ENCODE measurements at places on chromosomes 3 and 15.

- no peak for DNase-seq
Measured at GRCh38 chr15:74613953-74614743, 1.5 kb upstream of the CLK3 start.

- DNase-seq = no peak
Measured at GRCh38 chr15:70257573-70258248, 160.0 kb upstream of the TLE3 start.

DNA sequence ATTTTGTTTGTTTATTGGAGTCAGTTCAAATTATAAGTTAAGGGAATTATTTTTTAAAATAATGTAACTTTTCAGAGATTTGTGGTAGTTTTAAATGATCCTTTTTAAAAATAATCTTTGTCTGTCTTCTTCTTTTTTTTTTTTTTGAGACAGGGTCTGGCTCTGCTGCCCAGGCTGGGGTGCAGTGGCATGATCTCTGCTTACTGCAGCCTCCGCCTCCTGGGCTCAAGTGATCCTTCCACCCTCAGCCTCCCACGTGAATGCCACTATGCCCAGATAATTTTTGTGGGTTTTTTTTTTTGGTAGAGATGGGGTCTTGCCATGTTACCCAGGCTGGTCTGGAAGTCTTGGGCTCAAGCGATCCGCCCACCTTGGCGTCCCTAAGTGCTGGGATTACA, 12.6 kb downstream of the FNDC3B start:
- no peak for DNase-seq

DNA sequence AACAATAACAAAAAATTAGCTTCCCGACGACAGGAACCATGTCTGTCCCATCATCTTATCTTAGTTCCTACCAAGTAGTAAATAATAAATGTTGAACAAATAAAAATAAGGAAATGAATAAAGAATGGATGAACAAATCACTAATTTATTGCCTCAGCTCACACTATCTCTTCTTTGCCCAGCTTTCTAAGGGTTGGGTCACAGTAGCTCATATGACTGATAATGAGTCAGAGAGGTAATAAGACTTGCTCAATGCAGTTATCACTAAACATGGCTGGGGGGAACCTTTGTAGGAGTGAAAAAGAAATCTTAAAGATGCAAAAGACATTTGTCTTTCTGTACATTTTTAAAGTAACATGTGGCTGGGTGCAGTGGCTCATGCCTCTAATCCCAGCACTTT, 182.2 kb downstream of the WDR76 start:
- DNase-seq = no peak

DNA sequence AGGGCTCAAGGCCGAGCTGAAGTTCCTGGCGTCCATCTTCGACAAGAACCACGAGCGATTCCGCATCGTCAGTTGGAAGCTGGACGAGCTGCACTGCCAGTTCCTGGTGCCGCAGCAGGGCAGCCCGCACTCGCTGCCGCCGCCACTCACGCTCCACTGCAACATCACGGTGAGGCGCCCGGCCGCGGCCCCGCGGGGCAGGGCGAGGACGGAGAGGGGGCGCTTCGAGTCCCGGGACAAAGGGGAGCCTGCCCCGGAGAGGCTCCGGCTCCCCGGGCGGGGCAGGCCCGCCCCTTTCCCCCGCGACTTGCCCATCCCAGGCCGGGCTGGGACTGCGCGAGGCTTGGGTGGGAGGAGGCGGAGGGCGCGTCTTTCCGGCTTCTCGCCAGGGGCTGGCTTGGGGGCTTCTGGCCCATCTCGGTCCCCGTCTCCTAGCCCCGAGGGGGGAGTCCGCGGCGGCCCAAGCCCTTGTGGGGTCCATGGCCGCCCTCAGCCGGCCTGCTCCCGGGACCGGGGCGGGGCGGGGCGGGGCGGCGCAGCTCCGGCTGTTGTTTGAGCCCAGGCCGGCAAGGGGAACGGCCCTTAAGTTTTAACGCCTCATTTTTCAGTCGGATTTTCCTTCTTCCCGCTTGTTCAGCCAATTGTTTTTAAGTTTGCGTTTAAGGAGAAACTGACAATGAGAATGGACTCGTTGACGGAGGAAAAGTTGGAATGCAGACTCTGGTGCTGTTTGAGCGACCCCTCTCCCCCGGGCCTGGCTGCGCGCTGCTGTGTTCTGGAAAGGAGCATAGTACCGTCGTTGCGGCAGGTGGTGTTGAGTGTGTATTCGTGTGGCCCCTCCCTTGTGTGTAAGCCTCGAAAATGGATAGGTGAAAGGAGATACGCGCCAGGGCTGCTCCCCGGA, 683 bp downstream of the UBE2Q2 start:
- peak; percentile 41 for DNase-seq

DNA sequence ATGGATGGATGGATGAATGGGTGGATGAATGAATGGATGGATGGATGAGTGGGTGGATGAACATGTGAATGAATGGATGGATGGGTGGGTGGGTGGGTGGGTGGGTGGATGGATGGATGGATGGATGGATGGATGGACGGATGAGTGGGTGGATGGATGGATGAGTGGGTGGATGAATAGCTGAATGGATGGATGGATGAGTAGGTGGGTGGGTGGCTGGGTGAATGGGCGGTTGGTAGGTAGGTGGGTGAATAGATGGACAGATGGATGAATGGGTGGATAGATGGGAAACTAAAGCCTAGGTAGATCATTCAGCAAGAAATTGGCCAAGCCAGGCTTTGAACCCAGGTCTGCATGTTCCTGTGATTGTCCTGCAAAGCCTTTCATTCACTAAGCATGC, 155.6 kb downstream of the WNT5A start:
- DNase-seq = no peak

- DNase-seq = no peak
Measured at GRCh38 chr3:66390013-66390412, 110.8 kb downstream of the LRIG1 start.

- DNase-seq = no peak
Measured at GRCh38 chr15:67199881-67200763, 54.3 kb downstream of the AAGAB start.

GRCh38 chr3:141407047-141407446, 38.7 kb downstream of the ZBTB38 start:
- no peak for DNase-seq

DNA sequence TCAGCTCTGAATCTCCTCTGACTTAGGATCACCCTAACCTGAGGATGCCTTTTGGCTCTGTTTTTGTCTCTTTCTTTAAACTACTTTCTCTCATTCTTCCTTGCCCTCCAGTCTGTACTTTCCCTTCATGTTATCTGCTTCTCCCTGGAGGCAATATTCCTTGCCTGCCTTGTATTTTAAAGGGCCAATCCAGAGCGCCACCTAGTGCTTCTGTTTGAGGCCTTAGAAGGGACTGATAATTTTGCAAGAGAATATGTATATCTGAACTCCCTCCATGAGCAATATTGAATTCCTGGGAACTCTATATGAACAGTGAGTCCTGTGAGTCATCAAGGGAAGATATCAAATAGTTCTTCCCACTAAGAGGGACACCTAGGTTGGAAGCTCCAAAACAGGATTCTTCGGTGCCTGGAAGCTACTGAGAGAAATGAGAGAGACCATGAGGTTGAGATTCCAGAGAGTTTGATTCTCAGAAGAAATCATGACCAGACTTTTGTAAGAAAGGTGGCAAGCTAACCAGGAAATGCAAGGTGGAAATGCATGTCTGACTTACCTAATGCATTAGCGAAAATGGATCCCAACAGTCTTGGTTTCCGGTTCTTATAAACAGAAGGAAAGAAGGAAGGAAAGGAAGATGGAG, 203.8 kb upstream of the CD96 start:
- DNase-seq = peak; percentile 21

DNA sequence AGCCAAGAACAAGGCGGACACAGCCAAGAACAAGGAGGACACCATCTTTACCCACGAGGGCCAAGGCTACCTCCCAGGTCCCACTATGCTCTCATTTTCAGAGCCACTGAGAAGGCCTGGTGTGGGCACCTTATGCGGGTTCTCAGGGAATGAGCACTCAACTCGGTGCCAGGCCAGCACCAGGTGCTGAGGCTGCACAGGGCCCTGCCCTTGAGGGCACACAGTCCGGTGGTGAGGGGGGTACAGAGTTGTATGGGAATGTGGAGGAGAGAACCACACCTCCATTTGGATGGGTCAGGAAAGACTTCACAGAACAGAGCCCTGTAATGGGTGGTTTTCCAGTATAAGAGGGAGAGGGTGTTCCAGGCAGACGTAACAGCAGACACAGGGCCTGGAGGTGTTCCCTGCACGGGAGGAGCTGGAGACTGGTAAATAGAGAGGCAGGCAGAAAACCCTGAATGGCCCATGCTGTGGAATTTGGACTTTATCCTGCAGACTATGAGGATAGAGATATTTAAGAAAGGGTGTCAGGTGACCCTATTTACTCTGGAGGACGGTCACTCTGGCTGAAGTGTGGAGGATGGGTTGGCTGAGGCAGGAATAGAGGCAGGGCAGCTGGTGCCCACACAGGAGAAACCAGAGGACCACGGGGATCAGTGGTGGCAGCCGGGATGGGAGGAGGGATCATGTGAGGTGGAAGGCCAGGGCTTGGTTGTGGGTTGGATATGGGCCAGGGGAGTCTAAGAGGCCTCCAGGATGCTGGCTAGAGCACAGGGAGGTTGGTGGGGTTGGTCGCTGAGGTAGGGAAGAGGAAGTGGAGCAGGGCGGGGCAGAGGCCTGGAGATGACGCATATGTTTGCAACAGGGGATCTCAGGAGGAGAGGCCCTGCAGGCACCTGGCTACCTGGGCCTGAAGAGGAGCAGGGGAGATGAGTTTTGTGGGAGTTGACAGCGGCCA, 34.6 kb downstream of the CRABP1 start:
- DNase-seq = no peak

DNA sequence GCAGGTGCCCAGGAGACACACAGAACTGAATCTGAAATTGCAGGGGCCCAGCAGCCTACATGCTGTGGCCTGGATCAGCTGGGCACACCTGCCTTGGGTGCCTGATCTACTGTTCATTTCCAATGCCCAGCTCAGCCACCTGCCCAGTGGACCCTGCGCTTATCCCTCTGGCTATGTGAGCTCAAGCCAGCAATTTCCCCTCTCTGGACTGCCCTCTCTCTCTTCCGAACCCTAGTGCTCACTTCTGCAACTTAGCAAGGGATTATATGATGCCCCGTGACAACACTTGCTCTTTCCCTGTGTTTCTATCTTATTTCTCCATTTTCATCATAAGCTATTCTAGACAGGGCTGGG, 276.0 kb downstream of the UACA start:
- no peak for DNase-seq

GRCh38 chr15:70103880-70104626, 6.3 kb upstream of the TLE3 start:
- DNase-seq = peak; percentile 6

DNA sequence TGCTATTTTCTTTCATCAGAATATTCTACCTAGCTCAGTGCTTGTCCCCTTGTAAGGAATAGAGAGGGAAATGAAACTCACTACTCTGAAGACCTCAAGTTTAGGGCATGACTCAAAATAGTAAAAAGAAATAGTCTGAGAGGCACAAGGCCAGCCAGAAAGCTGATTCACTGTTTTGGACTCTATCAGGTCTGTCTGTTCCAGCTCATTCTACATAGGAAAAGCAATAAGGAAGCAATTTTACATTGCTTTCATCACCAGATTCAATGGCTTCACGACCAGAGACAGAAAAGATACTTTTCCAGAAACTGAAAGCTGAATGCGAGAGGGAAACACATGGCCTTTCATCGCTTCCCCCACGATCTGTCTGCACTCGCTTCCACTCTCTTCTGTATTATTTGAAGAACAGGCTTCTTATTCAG, 276.0 kb downstream of the GBE1 start:
- no peak for DNase-seq

DNA sequence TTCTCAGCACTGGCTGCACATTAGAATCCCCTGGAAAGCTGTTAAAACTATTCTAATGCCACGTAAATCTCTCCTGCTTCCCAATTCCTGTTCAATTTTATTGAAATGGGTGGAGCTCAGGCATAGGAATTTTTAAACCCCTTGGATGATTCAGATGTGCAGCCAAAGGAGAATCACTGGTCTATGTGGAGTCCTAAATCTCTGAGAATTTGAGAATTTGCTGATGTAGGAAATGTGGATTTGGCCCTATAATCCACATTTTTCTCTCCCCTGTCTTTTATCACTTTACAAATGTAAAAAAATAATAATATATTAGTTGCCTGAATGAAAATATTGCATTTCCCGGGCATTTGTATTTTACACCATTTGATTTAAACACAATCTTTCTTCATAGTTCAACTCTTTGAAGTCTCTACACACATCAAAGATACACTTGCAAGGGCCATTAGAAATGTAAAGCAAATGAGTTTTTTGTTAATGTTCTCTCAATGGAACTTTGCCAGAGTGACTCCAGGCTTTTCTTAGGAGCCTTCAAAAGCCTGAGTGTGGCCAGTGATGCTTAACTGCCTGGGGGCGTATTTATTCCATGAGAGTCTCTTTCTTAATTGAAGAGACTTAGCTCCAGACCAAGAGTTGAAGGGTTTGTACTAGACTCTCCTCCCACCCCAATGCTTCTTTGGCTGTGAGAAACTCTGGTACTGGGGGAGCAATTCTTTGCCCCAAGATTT, 48.8 kb upstream of the PTX3 start:
- DNase-seq = no peak

DNA sequence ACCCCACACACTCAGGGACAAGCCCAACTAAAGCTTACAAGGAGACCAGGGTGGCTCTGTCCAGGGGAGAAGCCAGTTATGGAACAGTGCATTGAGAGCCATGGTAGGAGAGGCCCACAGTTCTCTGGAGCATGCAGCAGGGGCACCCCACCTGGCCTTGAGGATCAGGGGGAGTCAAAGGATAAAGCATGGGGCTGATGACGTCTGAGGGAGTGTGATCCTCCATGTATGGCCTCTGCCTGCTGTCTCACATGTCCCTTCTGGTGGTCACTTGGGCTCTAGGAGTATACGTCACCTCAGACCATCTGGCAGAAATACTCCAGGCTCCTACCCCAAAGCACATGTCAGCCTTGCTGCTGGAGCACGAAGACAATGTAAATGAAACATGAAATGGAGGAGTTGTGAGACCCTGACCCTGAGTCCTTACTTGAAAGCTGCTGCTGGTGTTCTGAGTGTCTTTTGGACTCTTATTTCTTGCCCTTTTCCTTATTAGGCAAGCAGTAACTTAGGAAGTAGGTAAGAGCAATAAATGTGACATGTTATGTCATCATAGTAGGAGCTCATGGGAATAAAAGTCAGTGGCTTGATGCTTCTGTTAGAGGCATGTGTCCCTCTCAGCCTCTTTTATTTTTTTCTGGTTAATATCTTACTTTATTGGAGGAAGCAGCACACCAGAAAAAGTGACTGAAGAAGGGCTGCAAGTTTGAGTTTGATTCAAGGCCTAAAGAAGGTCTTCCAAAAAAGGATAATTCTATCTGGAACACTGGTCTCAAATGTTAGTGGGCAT, 15.5 kb downstream of the SRPRB start:
- DNase-seq = no peak

DNA sequence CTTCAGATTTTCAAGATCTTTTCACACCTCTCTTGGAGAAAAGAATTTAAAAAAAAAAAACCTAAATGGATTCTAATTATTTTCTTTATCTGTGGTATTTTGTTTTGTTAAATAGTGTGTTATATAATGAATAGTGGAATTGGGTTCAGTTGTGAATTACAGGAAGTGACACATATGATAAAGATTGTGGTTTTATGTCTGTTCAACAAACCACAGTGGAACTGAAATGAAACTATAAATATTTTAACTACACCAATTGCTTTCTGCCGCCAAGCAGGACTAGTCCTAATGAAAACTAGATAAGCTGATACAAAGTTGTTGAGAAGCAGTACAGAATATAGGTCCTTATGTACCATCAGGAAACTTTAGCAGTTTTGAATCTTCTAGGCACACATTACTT, 121.6 kb downstream of the UBE2E2 start:
- no peak for DNase-seq
